ENCODE measurements at places on chromosomes 16 and 17.

DNA sequence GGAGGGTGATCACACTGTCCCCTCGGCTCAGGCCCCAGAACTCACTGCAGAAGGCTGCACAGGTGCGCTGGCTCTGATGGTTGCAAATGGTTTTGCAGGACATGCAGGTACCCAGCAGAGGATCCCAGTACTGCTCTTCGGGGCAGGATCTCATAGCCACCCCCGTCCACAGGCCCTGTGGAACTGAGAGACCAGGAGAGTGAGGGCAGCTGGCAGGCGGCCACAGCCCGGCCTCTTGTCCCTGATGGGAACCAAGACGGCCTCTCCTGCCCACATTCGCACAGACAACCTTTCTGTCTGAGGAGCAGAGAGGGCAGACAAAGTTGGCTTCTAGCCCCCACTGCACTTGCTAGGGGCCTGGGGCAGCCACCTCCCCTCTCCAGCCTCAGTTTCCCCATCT, 19.5 kb downstream of the TNFRSF13B start:
- no peak for DNase-seq

- no peak for DNase-seq
These were observed 1.7 kb upstream of the POLG2 start for GRCh38 chr17:64498308-64499203.

GRCh38 chr17:42655528-42655927, 3.6 kb upstream of the TUBG2 start:
- DNase-seq = no peak

DNA sequence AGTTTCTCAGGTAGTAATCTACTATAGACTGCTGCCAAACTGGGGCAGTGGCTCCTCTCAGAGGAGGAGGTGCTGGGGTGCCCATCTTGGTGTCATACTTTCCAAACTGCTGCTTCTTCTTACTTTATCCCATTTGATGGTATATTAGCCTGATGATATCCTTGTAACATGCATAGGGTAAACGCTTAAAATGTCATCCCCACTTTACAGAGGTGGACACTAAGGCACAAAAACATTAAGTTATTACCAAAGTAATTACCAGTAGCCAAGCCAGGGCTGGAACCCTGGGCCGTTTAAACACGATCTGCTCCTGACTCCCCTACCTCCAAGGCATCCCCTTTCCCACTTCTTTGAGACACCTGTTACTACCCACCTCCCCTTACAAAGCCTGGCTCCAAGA, 37.8 kb upstream of the CSNK2A2 start:
- no peak for DNase-seq

- DNase-seq = no peak
These were observed 31.3 kb downstream of the WIPI1 start for GRCh38 chr17:68425979-68426378.
